Retina (tissue), 1 donor: ENCODE measurements at places on chromosomes 5 and 9.
A peak's percentile ranks its signal among the peaks of the same experiment; 100 is the strongest.

DNA sequence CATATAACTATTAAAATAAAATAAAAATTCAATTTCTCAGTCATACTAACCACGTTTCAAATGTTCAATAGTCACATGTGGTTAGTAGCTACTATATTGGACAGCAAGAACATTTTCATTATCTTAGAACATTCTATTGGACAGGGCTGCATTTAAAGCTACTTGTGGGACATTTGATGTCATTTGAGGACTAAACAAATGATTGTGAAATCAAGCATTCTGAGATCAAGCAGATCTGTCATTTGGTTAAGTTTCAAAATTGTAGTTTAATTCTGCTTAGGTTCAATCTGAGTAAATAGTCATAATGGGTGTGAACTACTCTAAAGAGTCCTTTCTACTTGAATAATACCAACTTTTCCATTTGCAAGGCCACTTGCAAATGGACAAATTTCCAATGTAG is 226.9 kb upstream of the C9orf72 start:
- DNase-seq, result no peak

- no peak for DNase-seq
These were observed 89.4 kb downstream of the SNX18 start for GRCh38 chr5:54607006-54607405.

- no peak for DNase-seq
These were observed 46.6 kb upstream of the PCA3 start for GRCh38 chr9:76717613-76718012.

DNA sequence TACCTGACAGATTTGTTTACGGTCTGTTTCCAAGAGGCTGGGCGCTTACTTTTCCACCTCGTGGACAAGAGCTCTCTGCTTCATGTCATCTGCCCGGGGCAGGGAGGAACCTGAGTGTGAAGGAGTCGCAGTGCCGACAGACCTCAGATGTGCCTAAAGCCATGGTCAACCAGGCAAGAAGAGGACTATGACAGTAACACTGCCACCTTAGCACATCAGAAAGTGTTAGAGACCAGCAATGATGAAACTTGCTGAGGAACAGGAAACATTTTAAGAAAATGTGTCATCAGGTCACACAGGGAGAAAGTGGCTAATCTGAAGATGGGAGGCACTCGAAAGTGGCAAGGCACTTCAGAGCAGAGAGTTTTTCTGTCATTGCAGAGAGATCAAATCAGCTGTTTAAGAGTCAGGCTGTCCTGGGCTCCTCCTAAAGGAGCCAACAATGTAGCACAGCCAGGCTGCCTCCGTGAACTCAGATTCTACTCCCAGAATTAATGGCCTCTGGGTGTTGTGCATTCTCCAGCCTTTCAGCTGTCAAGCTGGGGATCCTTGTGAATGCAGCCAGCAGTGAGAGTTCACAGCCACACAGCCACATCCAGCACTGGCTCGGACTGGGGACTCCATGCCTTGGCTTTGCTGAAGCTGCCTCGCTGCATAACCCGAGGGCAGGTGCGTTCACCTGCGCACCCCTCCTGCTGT is 94.6 kb downstream of the RAPGEF1 start:
- DNase-seq, result no peak

DNA sequence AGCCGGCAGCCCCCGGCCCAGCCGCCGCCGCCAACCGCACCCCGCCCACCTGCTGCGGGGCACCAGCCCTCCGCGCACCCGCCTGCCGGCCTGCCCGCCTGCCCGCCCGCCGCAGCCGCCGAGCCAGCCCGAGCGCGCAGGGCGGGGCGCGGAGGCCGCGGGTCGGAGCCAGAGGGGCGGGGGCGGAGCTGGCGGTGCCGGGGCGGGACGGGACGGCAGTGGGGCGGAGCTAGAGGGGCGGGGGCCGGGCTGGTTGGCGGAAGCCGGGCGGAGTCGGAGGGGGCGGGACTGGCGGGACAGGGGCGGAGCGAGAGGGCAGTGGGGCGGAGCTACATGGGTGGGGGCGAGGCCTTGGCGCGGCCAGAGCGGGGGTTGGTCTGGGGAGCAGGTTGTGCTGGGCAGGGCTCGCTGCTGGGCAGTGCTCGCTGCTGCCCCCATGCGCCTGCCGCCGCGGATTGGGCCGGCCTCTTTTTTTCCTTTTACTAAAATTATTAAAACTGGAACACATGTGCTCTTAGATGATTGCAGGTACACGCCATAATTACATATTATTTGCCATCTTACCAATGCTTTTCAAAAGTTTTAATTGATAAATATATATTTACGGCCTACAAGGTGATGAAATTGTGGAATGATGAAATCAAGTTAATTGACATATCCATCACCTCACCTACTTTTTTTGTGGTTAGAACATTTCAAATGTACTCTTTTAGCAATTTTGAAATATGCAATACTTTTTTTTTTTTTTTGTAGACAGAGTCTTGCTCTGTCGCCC is at the start of gene SH3GLB2:
TSS of gene SH3GLB2 (minus strand) at position 140 of the 775 bp plus-strand sequence. CDS start 177 bp downstream, outside the sequence.
- peak; percentile 88 for DNase-seq

DNA sequence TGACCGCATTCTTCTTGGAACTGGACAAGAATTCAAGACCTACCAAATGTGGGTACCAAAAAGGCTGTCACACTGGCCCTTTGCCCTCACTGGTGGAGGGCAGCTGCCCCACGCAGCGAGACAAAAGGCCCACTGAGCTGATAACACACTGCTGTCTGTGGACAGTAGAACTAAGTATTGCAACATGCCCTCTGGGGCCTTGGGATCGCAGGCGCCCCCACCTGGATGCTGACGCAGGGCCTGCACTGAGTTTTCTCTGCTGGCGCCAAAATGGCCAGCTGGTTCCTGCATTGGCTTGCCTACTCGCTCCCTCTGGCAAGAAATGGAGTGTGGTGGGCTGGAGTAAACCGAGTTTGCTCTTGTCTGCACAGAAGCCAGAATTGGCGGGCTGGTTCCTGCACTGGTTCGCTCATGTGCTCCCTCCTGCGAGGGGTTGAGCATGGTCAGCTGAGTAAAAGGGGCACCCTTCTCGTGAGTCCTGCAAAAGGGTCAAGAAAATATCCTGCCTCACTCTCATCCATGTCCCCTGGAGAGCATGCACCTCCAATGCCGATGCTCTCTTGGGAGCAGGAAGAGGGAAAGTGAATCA is 55.7 kb downstream of the NXNL2 start:
- no peak for DNase-seq

GRCh38 chr9:114155995-114156656 is 789 bp downstream of the COL27A1 start:
- DNase-seq, result no peak

DNA sequence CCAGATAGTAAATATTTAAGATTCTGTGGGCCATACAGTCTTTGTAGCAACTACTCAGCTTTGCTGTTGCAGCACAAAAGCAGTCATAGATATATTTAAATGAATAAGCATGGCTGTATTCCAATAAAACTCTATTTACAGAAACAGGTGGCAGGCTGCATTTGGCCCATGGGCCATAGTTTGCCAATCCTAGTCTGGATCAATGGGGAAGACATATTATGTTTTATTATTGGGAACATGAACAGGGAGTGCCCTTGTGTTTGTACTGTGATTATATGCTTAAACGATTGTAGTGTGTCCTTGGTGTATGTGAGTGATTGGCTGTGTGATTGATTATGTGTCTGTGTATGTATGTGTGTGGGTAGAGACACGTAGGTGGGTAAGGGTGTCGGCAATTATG is 12.0 kb upstream of the CCL27 start:
- DNase-seq, result no peak
